ENCODE measurements at places on chromosomes 7 and 10. TPM values are rescaled to one million over a fixed set of nuclear protein-coding genes. Genes with fewer than 3 reads are reported as not detected.

FBXL13 gene
- total RNA-seq, result 1.3 TPM

LOXL4 gene
- total RNA-seq, result not detected

MAGI2 gene
- 2.3 TPM for total RNA-seq

RET gene
- 1.5 TPM for total RNA-seq

ATP6V0E2 gene
- 12.5 TPM for total RNA-seq

AGR2 gene
- total RNA-seq, result 1.9 TPM

TM9SF3 gene
- 129 TPM for total RNA-seq

GRCh38 chr7:1531979-1532455, 1.5 kb downstream of the MAFK start:
- DNase-seq, result no peak

GRCh38 chr7:8154272-8154671, 107.7 kb downstream of the ICA1 start:
- DNase-seq, result no peak

DNA sequence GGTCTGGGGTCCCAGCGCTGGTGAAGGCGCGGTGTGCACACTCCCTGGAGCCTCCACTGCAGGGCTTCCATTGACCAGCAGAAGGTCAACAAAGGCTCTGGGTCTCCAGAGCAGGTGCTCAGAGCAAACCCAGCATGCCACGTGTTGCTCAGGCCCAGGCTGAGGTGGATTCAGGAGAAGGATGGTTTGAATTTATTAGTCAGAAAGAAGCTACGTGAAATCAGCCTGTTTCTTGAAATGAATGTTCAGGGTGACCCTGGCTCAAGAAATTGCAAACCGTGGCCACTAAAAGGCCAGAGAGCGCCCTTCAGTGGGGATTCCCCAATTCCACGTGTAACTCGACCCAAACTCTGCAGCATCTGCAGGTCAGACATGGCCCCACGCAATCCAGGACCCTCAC, 82.7 kb upstream of the PFKP start:
- no peak for DNase-seq

DNA sequence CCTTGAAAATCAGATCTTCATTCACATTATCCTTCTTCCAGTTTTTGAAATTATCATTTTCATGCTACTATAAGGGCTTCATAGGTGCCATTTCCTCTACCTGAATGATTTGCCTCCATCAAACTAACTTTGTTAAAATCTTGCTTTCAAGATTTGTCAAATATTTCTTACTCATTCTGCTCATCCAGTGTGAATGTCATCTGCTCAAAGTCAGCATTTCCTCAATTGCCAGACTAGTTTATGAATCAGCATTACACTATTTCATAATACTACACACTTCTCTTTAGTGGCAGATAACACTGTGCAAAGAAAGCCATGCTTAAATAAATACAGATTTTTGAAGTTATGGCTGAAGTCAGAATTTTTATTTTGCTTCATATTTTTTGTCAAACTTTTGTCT, 21.3 kb upstream of the LIPF start:
- DNase-seq, result peak; percentile 42

DNA sequence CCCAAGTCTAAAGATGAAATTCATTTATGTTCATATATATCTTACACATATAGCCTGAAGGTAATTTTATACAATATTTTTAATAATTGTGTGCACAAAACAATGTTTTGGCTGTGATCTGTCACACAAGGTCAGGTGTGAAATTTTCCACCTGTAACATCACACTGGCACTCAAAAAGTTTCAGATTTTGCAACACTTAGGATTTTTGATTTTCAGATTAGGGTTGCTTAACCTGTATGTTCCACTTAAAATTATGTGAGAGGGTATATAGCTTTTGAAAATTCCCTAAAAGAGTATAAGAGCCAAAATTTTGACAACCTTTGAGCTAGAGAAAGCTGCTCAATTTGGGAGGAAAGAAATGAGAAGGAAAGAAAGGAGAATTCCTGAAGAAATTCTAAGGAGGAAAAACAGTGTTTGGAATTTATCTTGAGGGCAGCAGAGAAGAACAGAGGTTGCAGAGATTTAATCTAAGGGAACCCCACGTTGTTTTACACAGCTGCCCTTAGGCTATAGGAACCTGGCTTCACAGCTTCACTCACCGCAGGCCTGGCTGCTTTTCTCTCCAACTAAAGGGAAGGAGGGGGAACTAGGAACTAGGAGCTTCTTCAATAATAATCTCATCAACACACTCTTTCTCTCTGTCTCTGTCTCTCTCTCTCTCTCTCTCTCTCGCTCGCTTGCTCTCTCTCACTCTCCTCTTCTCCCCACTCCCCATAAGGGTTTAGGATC, 8.5 kb downstream of the VOPP1 start:
- DNase-seq, result peak; percentile 46

DNA sequence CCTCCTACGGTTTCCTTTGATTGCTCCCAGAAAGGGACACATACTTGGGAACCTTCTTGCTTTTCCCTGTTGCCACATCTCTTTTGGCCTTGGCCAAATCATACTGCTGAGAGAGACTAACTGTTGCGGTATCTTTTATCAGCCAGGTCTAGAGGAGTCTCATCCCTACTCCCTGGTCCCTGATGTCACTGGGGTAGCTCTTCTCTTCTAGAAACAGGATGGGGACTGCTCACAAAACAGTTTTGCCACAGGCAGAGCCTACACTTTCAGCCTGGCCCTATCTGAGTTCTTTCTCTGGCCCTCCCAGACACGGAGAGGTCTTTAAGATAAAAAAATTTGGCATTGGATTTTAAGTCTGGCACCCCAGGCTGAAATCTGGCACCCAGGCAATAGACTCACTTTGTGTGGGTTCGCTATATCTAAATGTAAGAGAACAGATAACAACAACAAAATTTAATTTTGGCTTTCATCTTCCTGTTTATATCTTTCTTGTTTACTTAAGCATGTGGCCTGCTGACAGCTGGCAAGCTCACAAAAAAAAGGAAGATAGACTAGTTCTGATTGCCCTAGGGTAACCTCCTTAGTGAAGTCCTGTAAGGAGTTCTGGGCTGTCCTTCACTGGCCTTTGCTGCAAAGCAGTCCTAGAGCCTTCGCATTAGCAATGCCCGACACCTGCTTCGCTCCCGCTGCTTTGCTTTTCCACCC, 228.3 kb upstream of the NPVF start:
- DNase-seq, result no peak

DNA sequence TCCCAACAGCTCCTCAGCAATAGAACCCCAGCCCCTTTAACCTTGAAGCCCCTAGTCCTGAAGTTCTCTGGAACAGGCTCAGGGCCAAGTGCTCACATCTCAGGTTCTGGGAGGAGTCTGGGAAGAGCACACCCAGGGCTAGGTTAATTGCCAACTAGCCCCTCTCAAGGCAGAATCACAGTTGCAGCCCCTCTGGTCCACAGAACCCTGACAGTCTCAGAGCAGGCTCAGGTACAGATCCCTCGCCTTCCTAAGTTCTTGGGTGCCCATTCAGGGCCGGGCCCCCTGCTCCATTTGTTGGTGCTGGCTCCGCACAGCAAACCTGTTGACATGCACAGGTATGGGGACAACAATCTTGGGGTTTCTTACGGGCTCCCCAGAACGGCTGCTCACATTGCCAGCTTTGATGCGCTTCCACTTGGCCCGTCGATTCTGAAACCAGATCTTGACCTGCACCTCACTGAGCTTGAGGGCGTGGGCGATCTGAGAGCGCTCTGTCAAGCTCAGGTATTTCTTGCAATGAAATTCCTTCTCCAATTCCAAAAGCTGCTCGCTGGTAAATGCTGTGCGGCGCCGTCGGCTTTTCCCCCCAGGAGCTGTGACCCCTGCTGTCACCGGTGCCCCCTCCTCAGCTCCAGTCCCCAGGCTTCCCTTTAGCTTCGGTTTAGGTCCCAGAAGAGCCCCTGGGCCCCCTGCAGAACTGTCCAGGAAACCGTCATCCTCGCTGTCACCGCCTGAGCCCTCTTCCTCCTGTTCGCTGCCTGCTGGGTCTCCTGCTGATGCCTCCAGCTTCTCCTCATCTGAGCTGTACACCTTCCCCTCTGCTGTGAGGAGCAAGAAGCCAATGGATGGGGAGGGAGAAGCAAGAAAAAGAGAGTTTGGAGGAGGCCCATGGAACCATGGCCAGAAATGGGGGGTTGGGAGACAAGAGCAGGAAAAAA, 18.9 kb downstream of the GBX1 start:
- no peak for DNase-seq

- peak; percentile 87 for DNase-seq
These were observed 345.3 kb upstream of the SEMA3C start for GRCh38 chr7:81264116-81264515.

DNA sequence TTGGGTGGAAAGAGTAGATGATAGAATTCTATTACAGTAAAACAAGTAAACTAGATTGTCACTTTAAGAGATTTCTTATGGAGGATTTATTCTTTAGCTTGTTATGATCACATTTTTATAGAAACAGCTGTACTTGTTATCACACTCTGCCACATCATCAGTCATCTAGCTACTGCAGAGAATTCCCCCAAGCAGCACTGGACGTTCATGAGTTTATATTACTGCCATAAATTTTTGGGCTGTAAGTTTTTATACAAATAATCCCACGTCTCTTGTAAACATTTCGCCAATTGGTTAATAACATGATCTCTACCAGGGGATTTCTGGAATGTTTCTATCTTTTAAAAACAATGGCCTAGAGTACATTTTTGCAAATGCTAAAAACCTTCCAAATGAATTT, 238.8 kb downstream of the POLR1F start:
- DNase-seq, result no peak

DNA sequence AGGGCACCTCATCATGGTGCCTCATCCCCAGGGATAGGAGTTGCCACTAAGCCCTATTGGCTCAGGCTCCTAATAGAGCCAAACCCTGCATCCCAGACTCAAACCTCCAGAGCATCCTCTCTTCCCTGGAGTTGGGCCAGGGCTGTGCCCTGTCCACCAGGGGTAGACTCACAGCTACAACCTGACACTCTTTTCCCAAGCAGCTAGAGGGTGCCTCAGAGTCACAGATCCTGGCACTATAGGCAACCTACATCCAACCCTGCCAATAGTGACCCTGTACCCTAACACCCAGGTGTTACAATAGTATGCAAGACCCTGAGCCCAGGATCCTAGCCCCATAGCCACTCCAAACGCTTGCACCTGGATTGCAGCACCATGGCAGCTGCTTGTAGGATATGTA, 64.0 kb upstream of the PLA2G12B start:
- DNase-seq, result no peak

GRCh38 chr7:157041004-157041403, 30.5 kb upstream of the MNX1 start:
- DNase-seq, result no peak

- DNase-seq, result no peak
These were observed 167.7 kb downstream of the SFMBT2 start for GRCh38 chr10:7243139-7243538.

DNA sequence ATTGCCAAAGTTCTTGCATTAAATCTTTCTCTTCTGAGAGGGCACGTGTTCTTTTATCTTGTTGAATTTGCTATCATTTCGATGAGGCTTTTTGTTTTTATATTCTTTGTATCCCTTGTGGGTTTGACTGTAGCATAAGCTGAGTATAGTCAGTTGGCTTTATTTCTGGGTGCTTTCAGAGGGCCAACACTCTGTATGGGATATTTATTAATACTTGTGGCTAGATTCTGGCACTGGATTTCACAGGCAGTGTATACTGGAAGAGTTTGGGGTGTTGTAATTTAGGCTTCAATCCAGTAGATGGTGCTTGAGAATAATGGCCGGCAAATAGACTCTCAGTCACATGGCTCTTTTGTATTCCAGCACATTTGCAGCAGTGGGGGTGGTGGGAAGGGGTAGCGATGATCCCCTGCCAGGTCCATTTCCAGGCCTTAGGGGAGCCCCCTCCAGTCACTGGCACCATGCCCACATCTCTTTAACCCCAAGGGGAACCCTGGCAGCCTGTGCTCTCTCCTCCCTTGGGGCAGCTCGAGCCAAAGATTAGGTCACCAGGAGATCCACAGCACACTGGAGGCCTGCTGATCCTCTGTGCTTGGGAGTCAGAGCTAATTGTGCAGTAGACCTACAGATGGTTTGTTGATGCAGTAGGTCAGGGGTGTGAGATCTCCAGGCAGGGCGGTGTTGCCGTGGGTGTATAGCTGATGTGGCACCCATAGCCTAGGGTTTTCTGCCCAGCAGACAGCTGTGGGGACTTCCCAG, 81.8 kb downstream of the PTPN20 start:
- DNase-seq, result peak; percentile 14

DNA sequence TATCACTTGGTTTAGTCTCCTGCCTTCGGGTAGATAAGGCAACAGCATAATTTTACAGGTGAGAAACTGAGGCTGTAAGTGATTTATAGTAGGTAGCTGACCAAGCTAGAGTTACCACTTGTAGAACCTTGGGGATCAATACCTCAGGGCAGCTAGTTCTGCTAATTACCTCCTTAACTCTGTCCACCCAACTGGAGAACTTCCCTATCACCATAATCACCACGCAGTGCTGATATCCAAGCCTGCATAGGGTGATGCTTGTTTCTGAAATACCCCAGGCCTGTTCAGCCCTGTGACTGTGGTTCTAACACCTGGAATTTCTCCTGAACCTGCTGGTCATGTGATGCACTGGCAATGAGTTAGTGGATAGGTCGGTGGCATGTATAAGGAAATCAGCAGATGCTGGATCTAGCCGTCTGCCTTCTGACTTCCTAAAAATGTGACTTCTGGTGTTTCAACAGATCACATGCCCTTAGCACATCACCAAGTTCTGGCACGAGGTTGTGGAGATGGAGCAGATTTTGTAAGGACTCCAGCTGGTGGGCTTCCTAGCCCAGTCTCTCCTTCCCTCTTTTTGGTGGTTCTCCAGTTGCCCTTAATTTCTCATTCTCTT, 15.3 kb downstream of the PLAU start:
- no peak for DNase-seq

- DNase-seq, result peak; percentile 55
These were observed 1.8 kb downstream of the GOLGA7B start for GRCh38 chr10:97851341-97852001.

Measured in mammary epithelial cell (primary cell).